Liver (tissue), 10 donors: ENCODE measurements at places on chromosomes 5 and 9.

DNA sequence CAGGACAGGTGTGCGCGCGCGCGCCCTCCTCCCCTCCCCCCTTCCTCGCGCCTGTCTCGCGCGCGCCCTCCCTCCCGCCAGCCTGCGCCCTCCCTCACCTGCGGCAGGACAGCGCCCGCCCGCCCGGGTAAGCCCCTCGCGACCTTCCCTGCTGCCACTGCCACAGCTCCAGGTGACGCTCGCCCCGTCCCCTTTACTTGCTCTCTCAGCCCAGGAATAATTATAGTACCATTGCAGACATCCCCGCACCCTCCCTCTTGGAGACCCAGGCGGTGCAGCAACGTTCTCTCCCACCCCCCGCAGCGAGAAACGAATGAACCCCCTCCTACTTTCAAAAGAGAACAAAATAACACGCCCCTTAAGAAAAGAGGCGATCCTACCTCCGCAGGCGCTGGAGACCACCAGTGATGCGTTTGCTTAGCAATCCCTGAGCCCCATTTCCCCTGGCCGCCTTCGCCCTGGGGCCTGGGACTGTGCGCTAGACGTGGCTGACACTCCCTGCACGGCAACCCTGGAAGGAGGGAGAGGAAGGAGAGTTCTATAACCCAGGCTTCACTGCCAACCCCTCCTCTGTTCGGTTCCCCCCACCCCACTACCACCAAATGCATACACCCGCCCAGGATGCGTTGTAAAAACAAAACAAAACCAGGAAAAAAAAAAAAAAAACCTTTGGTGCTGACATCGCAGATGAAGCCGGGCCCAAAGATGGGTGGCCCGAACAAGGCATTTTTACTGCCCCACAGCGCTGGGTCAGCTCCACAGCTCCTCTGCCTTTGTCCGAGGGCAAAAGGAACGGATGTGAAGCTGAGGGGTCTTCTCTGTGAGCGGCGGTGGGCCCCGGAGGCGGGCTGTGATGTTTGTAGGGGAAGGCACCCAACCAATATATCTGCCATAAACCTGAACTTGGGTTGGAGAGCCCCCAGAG lies 5.6 kb upstream of the PURA start:
- DNase-seq = peak; percentile 47

DNA sequence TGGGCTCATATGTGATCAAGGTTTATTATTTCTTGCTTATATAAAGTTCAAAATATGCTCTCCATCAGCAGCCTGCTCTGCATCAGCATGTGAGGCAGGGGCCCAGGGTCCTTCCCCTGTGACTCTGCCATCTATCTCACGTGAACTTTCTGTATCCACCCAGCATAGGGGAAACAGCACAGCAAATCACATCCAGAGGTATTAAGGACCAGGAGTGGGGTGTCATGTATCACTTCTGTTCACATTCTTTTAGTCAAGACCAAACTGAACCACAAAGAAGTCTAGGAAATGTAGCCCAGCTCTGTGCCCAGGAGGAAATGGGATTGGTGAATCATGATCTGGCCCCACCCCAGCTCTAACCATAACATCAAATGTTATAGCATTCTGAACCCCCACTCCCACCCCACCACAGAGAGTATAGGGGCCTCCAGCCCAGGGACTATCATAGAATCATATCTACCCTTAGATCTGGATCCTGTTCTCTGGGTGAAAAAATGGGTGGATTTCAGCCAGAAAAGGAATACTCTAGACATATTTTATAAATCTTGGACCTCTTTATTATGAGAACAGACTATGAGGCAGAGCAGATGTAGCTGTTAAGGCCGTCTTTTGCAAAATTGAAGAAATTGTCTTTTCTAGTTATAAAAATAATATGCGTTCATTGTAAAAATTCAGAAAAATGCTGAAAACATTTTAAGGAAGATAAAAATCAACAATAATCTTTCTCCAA lies 473.7 kb downstream of the ARHGEF28 start:
- DNase-seq = no peak

GRCh38 chr5:114953565-114953964 lies 216.1 kb downstream of the TRIM36 start:
- DNase-seq = no peak

DNA sequence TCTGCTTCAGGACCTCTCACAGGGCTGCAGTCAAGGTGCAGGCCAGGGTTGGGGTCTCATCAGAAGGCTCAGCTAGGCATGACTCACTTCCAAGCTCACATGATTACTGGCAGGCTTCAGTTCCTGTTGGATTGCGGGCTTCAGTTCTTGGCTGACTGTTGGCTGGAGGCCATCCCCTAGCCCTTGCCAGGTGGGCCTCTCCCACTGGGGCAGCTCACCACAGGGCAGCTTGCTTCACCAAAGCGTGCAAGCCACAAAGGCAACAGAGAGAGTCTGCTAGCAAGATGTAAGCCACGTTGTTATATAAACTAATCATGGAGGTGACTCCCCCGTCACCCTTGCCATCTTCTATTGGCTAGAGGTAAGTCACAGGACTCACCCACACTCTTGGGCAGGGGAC lies 14.4 kb downstream of the CPLX2 start:
- DNase-seq = no peak

GRCh38 chr9:72924154-72924790 lies 28.6 kb downstream of the ALDH1A1 start:
- no peak for DNase-seq

GRCh38 chr9:129750013-129750638 lies 2.7 kb downstream of the PTGES start:
- DNase-seq = no peak

DNA sequence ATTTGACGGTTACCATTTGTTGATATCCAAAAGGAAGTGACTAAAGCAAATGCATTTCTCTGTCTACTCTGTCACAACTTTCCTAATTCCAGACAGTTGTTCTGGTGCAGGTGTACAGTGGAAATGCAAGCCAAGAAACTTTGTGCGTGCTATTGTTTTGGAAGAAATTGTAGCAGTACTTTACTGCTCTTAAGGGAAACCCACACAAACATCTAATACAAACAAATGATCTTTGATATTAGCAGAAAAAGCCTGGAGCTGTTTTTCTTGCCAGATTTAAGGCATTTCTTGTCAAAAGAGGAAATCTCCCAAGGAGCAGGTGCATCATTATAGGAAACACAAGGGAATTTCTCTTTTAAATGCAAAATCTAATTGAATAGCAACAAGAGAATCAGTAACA lies 2.0 kb downstream of the SNCAIP start:
- DNase-seq = no peak

- no peak for DNase-seq
These were observed 47.3 kb downstream of the CD180 start for GRCh38 chr5:67149057-67149950.

DNA sequence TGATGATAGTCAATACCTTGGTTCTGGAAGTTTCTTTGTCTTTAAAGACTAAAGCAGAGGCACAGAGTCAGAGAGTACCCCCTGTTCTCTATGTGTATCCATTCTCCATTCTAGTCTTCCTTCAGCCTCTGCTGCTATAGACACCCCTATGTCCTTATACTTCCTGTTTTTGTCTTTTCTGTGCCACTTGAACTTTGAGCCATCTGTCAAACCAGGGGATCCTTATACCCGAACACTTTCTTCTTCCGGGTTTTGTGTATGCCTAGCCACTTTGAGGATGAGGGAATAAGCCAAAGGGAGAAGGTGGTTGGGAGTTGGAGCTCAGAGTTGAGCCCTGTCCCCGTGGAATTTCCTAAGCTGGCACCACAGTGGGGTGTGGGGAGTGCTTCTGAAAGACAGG lies 61.1 kb upstream of the IL6ST start:
- DNase-seq = no peak

DNA sequence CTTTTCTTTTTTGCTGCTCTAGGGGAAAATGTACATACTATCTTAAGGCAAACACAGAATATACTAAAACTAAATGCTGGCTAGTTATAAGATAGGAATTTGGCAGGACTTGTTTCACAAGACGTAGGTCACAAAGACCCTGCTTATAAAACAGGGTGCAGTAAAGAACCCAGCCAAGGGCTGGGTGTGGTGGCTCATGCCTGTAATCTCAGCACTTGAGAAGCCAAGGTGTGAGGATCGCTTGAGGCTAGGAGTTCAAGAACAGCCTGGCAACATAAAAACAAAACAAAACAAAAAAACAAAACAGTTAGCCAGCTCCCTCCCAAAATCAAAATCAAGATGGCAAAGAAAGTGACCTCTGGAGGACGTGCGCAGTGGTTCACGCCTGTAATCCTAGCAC lies 49.5 kb upstream of the DENND4C start:
- DNase-seq = no peak

DNA sequence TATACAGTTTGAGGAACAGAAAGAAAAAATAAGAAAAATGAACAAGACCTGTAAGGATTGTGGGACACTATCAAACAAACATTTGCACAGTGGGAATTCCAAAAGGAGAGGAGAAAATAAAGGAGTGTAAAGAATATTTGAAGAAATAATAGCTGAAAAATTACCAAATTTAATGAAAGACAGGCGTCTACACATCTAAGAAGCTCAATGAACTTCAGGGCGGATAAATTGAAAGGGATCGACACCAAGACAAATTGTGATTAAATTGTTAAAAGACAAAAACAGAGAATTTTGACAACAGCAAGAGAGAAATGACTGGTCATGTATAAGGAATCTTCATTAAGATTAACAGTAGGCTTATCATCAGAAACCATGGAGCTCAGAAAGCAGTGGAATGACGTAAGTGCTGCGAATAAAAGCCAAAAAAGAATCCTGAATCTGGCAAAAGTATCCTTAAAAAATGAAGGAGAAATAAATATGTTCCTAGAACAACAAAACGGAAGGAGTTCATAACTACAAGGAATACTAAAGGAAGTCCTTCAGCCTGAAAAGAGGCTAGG lies 3.5 kb upstream of the SLC38A9 start:
- no peak for DNase-seq

GRCh38 chr9:120917929-120918762 lies 8.4 kb downstream of the TRAF1 start:
- no peak for DNase-seq

- DNase-seq = no peak
These were observed 70.8 kb upstream of the HSPA9 start for GRCh38 chr5:138645778-138646575.

DNA sequence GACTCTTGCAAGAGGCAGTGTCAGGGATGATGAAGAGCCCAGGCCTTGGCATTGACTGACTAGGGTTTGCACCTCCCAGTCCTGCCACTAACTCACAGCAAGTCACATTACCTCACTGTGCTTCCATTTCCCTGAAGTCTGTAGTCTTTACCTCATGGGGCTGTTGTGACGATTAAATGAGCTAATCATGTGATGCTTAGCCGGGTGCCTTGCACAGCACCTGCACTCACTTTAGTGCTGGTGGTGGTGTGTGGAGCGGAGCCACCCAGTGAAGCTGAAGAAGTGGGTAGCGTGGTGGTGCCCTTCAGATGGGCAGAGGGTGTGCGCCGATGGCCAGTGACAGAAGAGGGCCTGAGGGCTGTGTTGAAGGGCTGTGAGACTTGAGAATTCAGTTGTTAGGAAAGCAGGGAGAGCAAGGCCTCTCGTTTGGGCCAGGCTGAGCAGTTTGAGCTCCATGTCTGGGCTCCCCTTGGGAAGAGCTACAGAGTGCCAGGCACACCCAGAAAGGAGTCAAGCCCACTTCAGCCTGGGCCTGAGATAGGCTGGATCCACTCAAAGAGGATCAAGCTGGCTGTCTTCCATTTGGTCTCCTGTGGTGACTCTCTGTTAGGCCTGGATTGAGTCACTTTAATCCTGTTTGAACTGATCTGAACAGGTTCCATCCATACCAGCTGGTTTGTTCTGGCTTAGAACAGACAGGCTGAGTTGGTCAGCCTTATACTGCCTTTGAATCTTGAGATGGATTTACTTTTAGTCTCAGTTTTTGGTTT lies 42.5 kb downstream of the RALGPS1 start:
- no peak for DNase-seq

- no peak for DNase-seq
These were observed 49.0 kb downstream of the PTTG1 start for GRCh38 chr5:160470437-160471361.

- no peak for DNase-seq
These were observed 409.7 kb downstream of the IRX1 start for GRCh38 chr5:4005335-4005734.

DNA sequence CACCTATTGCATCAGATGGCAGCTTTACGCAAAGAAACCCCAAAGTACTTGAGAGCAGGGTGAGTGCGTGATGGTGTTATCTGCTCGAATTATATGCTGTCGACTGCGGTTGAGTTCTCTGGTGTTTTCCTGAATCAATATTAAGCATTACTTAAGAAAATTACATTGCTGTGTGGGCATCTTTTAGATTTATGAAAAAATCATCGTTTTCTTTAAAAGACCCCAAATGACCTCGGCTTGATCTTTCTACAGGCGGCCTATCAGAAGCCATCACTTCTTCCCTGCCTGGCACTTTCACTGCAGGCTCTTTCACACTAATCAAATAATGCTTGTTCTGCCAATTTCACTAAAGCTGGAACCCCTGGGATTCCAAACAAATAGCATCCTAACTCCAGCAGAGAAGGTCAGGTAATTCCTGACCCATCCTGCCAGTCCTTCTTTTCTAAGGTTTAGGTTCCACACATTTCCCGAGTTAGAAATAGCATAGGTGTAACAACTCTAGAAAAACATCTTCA lies 1.7 kb downstream of the UBE2QL1 start:
- no peak for DNase-seq

DNA sequence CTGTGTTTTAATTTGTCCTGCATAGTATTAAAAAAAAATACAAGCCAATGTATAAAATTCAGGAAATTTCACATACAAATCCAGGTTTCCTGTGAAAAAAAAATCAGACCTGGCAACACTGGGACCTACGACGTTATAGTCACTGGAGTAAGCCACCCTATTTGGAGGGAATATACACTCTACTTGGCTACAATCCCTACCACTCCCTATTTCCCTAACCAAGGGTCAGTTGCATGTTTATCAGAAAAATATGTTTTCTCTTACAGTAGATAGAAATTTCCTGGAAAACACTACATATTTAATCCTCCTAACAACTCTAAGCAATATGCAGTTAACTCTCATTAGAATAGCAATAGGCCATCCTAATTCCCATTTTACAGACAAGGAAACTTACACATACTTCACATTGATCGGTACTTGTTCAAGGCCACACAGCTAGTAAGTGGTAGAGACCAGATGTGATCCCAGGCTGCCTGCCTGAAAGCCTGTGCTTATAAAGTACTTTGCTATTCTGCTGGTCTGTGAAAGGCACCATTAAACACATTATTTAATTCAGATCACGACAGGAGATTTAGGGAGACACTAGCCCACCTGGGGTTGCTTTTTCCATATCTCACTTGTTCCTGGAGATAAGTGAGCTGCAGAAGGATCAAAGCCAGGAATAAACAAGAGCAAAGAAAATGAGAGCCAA lies 70.8 kb downstream of the MFAP3 start:
- no peak for DNase-seq

DNA sequence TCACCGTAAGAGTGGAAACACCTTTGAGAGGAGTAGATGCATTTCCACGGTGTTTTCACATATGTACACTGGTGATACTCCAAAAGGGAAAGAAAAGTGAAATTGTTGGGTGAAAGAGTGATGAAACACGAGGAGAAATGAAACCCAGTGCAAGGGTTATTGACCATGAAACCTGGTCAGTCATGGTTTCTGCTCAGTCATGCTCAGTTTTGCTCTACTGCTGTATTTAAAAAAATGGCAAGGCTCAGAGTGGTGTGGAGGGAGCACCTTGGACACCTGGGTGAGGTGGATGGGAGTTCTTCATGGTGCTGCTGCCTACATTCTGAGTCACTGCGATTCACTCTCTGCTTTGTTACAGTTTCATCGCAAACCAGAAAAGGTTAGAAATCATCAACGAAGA lies 32.3 kb downstream of the NTRK2 start:
- DNase-seq = no peak
